ENCODE measurements at places on chromosomes 12 and 14.

GRCh38 chr14:56648508-56649301, 69.1 kb downstream of the TMEM260 start:
- no peak for DNase-seq

DNA sequence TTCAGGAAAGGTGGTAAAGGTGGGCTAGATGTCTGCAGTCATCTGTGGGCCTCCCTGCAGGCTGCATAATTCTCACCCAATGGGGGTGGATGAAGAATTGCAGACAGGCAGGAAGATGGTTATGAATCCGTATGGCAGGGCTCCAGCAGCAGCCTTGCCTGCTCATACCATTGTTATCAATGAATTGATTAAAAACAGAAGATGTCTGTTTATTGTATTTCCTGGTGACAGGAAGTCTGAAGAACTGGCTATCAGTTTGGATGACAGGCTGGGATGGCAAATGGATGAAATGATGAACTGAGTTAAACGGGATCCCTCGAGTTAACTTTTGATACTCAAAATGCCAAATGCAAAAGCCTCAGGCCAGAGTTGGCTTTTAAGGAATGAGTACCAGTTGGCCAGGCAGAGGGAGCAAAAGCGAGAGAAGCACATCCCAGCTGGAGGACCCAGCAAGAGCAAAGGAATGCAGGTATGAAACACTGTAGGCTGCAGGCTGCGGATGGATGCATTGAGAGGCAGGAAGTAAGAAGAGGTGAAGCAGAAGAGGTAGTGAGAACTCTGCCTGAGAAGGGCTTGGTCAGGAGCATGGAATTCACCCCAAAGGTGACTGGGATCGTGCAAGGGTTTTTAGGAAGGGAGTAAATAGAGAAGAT, 550.0 kb upstream of the TBX3 start:
- DNase-seq = no peak

DNA sequence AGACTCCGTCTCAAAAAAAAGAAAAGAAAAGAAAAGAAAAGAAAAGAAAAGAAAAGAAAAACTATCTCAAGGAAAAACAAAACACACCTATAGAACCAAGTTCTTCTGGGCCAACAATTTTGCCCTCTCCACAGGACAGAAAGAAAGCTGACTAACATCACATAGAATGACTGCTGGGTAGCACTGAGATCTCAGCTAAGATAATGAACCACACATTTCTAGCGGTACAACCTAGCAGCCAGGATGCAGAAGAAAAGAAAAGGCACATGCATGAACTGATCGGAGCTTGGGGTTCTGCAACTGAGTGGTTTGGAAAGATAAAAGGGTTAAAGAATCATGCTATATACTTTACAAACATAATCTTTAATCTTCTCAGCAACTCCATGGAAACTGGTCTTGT, 19.5 kb downstream of the TMED10 start:
- no peak for DNase-seq

GRCh38 chr12:41436076-41436475, 248.0 kb downstream of the PDZRN4 start:
- DNase-seq = no peak

DNA sequence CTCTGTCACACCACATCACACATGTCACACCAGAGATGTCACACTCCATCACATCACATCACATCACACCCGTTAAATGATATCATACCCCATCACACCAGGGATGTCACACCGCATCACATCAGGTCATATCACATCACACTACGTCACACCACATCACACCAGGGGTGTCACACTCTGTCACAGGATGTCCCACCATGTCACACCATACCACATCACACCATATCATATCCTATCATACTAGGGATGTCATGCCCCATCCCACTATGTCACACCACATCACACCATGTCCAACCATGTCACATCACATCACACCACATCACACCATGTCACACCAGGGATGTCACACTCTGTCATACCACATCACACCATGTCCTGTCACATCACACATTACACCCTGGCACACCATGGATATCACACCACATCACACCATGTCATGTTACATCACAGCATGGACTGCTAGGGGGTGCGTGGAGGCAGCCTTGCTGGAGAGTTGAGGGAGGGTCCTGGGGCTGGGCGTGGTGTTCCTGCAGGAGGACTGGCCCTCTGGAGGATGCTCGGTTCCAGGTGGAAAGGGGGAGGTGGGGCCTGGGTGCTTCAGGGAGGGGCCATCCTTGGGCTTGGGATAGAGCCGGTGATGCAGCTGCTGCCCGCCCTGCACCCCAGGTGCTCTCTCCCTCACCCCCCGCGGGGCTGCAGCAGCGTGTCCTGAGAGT, 134.6 kb downstream of the TMEM121 start:
- DNase-seq = no peak

- no peak for DNase-seq
Observed at GRCh38 chr12:108547686-108548085, 13.3 kb downstream of the SART3 start.

- DNase-seq = no peak
Observed at GRCh38 chr14:68844210-68844545, 51.3 kb upstream of the ZFP36L1 start.

DNA sequence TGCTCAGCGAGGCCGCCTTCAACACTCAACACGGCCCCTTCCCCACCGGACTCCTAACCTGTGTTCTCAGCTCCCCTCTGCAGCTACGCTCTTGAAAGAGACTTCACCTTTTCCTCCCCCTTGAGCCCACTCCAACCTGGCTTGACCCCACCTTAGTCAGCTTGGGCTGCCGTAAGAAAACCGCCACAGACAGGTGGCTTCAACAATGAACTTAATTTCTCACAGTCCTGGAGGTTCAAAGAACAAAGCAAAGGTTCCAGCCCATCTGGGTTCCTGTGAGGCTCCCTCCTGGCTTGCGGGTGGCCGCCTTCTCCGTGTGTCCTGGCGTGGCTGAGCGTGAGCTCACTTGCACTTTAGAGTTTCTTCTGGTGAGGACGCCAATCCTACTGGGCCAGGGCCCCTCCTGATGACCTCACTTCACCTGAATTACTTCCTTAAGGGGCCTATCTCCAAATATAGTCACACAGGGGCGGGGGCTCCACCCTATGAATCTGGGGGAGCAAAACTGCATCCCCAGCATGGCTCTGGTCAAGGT, 138.8 kb downstream of the CALM1 start:
- DNase-seq = no peak

- no peak for DNase-seq
Observed at GRCh38 chr14:104682107-104682593, 7.3 kb upstream of the INF2 start.

- no peak for DNase-seq
Observed at GRCh38 chr12:7190268-7191055, 976 bp downstream of the PEX5 start.

DNA sequence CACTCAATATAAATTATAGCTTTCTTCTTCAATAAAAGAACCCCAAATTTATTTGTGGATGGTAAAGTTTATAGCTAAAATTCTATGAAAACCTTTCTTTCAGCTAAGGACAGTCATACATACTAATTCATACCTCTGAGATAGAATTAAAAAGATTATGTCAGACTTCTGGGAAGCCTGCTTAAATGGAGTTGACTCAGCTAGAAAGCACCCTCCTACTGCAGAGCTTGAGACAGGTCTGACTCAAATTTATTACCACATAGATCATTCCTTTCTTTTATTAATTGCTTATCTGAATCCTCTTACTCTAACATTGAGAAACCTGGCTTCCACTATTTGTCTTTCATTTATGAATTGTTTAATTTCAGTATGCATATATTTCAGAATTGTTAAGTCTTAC, 1007.0 kb upstream of the LRFN5 start:
- DNase-seq = no peak

- DNase-seq = no peak
Observed at GRCh38 chr12:3532931-3533702, 42.1 kb downstream of the PRMT8 start.

DNA sequence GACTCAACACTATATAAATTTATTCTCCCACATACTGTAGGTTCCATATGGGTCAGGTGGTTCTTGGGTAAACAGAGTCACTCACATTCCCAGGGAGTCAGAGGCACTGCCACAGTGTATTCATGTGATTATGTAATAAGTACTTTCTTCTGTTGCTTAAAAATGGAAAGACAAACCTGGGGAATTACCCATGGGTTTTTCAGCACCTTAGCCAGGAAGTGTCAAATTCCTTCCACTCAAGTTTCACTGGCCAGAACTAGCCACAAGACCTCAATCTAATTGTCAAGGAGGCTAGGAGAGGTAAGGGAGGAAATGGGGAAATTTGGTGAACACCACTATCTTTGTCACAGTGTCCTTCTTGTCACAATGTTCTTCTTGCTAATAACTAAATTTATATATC, 333.2 kb upstream of the MDGA2 start:
- no peak for DNase-seq

DNA sequence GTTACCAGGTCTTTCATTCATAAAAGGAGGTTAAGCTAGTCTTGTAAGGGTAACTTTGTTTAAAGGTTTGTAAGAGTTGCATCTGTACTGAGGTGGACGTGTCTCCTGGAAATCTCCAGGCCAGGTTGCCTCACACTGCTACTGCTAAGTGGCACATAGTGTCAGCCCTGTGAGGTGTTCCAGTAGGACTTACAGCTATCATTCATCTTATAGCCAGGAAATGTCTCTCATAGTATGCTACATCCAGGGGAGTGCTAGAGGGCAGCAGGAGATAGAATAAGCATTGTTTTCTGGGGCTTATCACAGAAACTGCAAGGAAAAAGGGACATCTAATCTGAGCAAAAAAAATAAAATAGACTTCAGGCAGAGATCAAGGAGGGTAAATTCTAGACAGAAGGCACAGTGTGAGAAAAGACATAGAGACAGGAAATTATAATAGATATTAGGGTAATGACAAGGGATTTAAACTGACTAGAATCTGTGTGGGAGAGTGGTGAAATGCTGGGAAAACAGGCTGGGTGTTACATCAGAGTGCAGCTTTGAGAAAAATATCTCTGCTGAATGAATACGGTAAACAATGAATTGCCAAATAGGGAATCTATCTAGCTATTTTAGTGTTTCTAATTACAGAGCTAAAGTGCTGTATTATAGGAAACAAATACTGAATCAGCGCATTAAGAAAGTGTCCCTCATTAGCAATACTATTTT, 205.1 kb upstream of the ABCD2 start:
- DNase-seq = no peak

GRCh38 chr14:75282170-75282554, 3.5 kb downstream of the FOS start:
- DNase-seq = no peak

GRCh38 chr14:44771496-44771895, 190.3 kb downstream of the KLHL28 start:
- DNase-seq = no peak

- no peak for DNase-seq
Observed at GRCh38 chr14:29039171-29039570, 272.6 kb downstream of the FOXG1 start.

DNA sequence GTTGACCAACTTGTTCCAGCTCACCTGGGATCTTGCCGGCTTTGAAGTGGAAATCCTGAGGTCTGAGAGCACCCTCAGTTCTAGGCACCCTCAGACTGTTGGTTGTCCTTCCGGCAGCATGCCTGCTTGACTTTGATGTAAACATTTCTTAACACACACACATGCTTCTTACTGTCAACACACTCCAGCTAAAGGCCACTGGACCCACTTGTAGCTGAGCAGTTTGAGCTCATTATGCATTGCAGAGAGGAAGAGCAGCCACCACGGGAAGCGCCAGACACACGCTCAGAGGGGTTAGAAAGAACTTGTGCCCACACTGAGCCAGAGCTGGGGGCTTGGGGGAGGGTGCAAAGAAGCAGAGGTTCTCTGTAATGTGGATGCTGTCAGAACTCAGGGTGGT, 55.8 kb downstream of the TNFAIP2 start:
- no peak for DNase-seq

DNA sequence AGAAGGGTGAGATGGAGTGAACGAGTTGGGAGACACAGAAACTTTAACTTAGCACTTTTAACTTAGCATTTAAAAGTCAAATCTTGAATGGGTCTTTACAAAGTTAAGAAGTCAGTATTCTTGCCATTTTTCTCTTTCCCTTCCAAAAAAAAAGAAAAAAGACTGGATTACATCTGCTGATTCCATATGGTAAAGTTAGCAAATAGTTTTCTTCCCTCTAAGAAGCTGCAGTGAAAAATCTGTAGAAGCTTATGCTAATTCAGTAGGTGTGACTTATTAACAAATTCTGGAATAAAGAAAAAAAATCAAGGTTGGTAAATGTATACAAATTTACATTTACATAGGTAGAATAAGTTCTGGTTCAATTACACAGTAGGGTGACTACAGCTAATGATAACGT, 50.9 kb downstream of the COCH start:
- no peak for DNase-seq

GRCh38 chr12:129641926-129642325, 261.9 kb downstream of the TMEM132D start:
- no peak for DNase-seq

DNA sequence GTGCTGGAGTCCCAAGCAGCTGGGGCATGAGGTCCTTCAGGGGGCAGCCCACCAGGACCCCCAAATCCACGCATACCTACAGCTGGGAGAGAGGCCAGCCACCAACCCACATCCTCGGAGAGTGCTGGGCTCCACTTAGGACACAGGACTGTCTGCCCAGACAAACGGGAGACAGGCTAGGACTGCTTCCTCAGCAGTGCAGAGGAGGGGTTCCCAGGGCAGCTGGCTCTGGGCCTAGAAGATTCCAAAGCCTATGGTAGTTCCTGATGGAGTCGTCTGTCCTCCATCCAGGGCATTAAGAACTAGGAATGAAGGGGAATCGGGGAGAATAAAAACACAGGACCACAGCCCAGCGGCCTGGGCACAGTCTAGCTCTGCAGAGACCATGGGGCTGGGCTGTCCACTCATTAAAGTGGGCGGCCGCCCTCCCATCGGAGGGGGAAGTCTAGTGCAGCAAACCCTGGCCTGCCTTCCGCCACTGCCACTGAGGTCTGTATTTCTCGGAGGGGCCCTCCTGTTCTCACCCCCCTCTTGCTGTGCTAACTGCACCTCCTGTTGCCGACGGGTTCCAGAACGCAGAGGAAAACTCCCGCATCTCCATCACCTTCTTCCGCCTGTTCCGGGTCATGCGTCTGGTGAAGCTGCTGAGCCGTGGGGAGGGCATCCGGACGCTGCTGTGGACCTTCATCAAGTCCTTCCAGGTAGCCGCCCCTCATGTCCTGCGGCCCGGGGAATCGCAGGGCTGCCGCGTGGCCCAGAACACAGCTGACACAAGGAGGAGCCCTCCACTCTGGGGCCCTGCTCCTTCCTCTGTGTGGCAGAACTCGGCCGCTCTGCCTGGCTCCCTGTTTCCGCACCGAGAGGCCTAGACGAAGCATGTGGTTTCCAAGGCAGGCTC, 143.5 kb upstream of the FKBP4 start:
- DNase-seq = no peak

GRCh38 chr12:132593521-132593920, 16.9 kb downstream of the LRCOL1 start:
- no peak for DNase-seq

- no peak for DNase-seq
Observed at GRCh38 chr12:53591301-53592206, 34.6 kb downstream of the ATF7 start.

Measured in hypothalamus (tissue), 51 donors.